CD4-positive, alpha-beta T cell treated with Interferon alpha-2 for 1 hour (primary cell): ENCODE measurements at places on chromosomes 16 and 17.

- DNase-seq: no peak
Observed at GRCh38 chr16:55938126-55938525, 63.0 kb upstream of the CES5A start.

- peak; percentile 63 for DNase-seq
Observed at GRCh38 chr16:71746442-71747046, 22.0 kb upstream of the PHLPP2 start.

GRCh38 chr16:49181791-49182518 is 99.7 kb downstream of the CBLN1 start:
- no peak for DNase-seq

DNA sequence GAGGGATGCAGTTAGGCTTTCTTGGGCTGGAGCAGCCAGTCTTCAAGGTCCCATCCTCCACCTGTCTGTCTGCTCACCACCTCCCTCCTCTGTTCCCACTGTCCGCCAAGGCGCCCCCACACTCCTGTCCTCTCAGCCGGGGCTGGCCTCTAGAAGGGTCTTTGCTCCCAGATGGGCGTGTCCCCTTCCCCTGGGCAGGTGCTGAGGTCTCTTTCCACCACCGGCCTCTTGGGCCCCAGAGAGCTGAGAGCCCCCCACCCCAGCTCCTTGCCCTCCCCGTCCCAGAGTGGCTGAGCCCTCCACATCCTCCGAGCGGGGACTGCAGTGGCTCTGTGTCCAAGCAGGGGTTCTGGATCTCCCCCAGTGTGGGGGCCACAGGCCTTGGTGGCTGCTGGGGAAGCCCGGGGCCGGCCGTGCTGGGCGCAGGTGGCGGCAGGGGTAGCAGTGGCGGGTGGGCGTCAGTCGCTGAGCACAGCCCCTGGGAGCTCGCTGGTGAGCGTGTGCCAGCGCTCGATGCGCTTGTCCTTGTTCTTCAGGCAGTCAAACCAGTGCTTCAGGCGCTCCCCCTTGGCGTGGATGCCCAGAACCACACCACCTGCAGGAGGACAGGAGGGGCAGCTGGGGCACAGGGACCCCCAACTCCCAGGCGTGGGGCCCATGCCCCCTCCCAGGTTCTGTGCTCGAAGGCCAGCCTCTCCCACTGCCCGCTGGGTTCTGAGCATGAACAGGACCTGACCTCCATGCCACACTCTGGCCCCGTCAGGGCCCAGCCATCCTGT is 9.8 kb downstream of the SCGB1C2 start:
- DNase-seq: no peak

DNA sequence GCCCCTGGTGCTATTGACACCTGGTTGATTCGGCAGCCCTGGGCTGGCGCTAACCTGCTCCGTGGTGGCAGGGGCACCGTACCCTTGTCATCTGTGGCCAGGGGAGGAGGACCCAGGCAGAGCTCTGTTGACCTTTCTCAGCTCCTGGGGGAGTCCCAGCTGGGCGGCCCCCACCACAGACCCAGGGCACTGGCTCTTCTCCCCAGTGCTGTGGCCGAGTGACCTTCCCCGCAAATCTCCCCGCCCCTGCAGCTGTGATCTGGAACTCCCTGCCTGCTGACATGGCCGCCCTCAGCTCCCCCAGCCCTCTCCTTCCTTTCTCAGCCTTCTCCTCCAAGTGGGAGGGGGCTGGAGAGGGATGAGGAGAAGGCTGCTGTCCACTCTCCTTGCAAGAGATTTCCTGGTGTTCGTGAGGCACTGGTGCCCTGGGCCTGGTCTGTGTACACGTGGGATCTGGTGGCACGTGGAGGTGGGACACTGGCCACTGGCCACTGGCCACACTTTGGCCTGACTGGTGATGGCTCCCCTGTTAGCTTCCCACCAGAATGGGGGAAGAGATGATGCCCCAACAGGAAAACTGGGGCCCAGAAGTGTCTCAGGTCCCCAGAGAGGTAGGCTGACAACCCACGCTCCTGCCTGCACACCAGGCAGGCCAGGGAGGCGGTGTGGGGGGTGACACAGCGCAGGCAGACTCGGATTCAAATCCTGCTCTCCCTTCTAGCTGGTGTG is 8.2 kb downstream of the FMNL1 start:
- peak; percentile 22 for DNase-seq

GRCh38 chr17:44751806-44752205 is 7.0 kb upstream of the ADAM11 start:
- DNase-seq: no peak

DNA sequence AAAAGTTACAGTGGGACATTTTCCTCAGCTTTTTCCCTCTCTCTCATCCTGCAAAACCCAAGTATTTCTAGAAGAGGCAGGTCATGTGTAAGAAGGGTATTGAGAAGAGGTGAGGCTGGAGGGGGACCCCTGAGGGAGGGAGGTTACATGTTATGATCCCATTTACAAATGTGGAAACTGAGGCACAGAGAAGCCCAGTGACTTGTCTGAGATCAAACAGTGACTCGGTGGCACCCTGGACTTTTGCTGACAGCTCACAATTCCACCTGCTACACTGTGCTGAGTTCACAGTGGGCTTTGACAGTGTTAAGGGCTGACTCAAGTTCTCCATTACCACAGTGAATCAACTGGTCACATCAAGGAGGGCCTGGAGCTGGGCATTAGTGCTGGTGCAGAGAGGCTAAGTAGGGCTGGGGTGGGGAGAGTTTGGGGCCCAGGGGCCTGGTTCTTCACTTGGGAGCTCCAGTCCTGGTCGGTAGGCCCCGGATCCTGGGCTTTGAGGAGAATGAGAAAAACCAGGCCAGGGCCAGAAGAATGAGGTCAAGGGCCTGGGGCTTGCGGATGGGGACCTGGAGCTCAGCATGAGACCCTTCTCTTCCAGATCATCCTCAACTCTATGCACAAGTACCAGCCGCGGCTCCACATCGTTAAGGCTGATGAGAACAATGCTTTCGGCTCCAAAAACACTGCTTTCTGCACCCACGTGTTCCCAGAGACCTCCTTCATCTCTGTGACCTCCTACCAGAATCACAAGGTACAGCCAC is 26.0 kb downstream of the TBX4 start:
- no peak for DNase-seq

DNA sequence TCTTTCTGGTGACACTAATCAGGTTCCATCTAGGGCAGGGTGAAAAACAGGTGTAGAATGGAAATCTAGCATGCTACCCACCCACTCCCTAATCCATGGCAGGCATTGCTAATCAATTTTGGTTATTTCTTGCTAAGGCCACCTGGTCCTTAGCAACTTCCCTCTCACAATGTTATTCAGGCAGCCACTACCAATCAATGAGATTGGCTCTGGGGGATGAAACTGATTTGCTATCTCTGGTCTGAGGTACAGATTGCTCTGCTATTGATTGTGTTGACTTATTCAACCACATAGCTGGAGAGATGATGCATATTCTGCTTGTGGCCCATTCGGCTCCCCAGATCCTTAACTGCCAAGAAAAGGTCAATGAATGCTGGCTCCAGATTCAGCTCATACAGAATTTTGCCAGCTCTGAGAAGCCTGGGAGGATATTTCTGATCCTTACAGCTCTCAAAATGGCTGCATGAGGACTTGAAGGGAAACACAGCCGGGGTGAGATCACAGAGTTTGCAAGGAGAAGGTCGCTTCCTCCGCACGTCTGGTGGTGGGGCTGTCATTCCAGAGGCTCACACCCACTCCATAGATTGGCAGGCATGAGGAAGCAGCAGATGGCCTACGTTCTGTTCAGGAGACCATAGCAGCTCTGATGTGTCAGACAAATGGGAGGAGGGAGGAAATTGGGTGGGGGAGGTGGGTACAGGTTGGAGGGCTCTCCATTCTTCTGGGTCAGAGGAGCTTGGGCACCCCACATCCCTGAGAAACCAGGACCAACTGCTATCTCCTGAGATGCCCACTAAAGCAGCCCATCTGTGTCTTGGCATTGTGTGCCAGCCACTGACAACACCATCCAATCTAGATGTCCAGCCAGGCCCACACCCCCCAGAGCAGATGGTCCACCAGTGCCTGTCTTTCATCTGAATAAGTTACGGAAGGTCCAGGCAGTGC is 22.3 kb downstream of the SEZ6 start:
- DNase-seq: no peak

DNA sequence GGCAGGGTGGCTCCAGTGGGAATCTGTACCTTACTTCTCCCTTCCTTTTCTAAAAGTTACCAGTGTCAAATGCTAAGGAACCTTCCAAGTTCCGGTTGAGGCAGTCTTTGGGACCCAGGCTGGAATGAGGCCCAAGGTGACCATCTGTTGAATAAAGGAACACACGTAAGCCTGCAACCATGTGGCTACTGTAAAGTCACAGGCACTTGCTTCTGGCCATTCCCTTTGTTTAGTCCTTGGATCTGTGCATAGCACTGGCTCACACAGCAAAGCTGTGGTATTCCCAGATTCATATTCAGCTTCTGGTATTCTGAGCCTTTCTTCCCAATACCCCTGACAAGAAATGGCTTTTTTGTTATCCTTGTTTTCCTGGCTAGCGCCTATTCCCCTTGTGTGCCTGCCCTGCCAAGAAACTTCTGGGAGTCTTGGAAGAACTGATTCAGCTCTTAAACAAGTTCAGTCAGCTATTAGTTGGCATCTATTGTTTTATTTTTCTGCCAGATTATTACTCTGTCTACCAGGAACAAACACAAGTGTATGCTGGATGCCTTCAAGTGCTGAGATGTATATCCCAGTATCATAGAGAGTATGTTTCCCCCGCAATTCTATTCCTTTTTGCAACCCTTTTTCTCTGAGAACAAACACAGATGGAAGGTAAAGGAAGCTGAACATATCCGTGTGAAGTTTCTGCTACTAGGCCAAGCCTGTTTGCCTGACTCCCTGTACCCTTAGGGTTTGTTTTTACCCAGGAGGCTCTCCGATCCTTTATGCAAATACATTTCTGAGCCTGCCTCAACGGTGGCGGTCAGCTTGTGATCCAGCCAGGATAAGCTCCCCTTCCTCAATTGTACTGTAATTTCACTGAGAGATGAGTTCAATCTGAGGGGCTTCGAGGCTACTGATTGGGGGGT is 13.2 kb downstream of the TMEM238L start:
- no peak for DNase-seq

DNA sequence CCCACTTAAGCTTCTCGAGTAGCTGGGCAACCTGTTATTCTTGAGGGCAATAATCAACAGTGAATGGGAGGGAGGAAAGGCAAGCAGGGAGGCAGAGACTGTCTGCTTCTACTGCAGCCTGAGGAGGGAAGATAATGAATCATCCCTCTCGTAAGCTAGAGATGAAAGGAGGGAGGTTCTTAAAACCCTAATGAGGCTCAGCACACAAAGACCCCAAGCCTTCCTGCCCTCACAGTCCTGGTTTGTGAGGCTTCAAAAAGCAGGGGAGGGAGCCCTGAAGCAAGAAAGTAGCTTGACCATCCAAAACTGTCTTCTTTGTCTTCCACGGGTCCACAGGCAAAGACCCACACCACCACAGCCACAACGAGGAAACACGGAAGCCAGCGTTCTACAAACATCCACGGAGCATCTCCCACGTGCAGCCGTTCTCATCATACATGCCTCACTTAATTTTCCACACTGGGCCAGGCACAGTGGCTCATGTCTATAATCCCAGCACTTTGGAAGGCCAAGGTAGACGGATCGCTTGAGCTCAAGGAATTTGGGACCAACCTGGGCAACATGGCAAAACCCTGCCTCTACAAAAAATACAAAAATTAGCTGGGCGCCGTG is 1.8 kb downstream of the PIK3R5 start:
- no peak for DNase-seq

GRCh38 chr16:53692146-53692545 is 11.5 kb downstream of the RPGRIP1L start:
- no peak for DNase-seq

- DNase-seq: no peak
Observed at GRCh38 chr16:65698791-65699321, 577.0 kb upstream of the CDH11 start.

GRCh38 chr17:57678393-57678792 is 66.7 kb downstream of the CCDC182 start:
- DNase-seq: no peak

DNA sequence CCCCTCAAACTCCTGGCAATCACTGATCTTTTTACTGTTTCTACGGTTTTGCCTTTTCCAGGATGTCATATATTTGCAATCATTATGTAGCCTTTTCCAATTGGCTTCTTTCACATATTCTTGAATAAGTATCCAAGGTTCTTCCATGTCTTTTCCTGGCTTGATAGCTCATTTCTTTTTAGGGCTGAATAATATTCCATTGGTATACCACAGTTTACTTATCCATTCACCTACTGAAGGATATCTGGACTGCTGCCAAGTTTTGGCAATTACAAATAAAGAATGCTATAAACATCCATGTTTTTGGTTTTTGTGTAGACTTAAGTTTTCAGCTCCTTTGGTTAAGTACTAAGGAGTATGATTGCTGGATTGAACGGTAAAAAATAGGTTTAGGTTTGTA is 16.0 kb downstream of the GPATCH8 start:
- no peak for DNase-seq

GRCh38 chr16:5058476-5058875 is 7.3 kb downstream of the C16orf89 start:
- no peak for DNase-seq

DNA sequence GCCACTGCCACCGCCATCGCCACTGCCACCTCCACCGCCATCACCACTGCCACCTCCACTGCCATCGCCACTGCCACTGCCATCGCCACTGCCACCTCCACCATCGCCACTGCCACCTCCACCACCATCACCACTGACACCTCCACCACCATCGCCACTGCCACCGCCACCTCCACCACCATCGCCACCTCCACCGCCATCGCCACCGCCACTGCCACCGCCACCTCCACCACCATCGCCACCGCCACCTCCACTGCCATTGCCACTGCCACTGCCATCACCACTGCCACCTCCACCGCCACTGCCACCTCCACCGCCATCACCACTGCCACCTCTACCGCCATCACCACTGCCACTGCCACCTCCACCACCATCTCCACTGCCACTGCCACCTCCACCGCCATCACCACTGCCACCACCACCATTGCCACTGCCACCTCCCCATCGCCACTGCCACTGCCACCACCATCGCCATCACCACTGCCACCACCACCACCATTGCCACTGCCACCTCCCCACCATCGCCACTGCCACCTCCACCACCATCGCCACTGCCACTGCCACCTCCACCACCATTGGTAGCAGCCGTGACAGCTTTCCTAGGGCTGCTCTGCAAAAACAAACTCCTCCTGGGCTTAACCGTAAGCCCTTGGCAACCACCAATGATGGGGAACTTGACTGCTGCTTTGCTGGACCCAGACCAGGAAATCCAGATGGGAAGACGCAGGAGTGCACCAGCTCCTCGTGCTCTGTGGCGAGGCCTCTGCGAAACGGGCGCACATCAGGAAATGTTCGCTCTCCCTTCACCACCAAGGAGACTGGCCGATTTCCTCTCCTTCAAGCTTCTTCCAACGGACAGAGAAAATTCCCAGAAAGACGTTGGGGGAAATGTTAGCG is 147.2 kb downstream of the RBFOX3 start:
- DNase-seq: no peak
